Natural killer cell treated with Interleukin-12 subunit alpha and Interleukin-12 subunit beta and Interleukin-15 and Interleukin-18, amount 100 ng/mL, for 72 hours (primary cell): ENCODE measurements at places on chromosomes 7 and 10.

DNA sequence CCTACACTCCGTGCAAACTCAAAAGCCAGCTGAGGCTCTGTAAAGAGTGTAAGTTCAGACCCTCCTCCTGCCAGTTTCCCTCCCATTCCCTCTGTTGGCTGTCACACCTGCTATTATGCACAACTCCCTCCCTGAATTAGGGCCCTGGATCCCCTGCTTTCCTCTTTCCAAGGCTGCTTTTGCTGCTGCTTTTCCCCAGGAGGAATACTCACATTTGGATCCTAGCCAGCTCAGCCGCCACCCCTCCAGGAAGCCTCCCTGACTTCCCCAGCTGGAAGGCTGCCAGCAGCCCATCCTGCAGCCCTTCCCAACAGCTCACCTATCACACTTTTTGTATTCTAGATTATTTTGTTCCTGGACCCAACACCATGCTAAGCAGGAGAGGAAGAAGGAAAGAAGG lies 40.9 kb upstream of the WDR11 start:
- no peak for DNase-seq

- no peak for DNase-seq
These were observed 132.7 kb downstream of the GATA3 start for GRCh38 chr10:8187171-8187666.

DNA sequence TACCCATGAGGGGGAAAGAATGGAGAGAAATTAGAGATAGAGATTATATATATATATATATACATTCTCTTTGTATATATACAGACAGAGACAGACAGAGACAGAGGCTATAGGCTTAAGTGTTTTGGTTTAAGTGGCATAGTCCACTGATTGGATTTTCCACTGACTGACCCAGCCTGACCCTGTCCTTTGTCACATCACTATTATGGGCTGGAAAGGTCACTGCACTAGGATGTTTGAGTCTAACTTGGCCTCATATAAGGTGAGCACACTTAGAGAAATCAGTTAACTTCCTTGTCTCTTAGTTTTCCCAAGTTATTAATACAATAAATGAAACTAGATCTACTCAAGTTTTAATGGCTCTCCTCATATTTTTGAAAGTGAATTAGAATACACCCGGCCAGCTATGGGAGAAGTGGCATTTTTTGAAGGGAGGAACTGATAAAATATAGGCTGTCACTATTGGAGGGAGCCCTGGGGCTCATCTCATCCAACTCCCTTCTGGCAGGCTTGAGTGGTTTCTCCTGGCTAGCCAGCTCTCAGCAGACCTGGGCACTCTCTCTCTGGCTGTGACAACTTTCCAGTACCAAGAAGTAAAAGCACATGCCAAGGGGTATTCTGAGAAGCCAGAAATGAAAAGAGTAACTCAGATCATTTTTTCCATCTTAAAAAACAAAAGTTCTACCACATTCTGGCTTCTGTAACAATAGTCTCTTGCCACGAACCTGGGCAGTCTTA lies 455.6 kb upstream of the ANKRD30A start:
- DNase-seq, result no peak

GRCh38 chr7:28408960-28409715 lies 3.2 kb upstream of the CREB5 start:
- peak; percentile 79 for DNase-seq

DNA sequence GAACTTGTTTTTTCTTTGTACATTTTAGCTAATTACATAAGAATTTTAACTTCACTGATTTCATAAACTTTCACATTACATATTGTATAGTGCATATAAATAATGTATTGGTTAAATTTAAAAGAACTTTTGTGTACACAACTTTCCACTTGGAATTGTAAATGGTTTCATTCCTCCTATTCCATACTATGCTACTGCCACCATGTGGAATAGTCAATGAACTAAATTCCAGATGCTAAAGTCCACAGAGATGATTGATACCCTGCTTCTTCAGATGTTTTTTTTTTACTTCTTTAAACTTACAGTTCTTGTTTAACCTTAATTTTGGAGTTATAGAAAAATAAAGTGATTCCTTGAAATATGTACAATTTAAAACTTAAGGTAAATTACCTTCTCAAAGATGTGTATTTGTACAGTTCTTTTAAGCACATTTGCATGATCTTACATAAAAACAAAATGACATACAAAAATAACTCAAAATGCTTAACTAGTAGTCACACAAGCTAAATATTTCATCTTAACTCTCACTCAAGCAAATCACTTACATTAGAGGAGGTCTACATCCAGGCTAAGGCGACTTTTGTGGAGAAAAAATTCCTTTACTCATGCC lies 247.6 kb upstream of the HGF start:
- no peak for DNase-seq

GRCh38 chr10:57992321-57993077 lies 275.2 kb downstream of the IPMK start:
- no peak for DNase-seq

DNA sequence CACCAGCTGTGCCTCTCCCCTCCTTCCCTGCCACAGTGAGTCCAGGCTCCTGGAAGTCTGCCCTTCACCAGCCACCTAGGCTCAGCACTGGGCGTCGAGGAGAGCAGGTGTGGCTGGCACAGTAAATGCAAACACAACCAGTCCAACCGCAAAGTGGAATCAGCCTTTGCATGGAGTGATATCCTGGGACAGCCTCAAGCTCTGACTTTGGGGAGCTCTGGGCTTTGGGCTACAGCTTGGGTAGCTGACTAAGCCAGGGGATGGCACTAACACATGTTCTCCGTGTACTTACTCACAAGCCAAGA lies 312.4 kb downstream of the KCNMA1 start:
- no peak for DNase-seq

DNA sequence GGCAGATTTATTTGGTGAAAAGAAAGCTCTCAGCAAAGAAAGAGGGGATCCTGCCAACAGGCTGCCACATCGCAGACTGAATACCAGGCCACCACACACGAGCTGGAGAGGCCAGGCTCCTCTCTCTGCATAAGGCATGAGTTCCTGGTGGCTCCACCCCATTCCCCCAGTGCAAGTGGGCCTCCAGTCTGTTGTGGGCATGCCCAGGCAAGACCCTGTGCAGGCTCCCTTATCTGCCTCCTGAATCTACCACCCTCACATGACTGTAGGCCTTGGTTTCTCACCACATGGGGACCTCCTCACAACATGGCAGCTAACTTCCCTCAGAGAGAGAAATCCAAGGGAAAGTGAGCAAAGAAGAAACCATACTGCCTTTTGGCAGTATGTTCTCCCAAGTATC lies 26.7 kb upstream of the CUL1 start:
- DNase-seq, result no peak

GRCh38 chr7:142557971-142558582 lies 191.2 kb upstream of the PRSS1 start:
- DNase-seq, result peak; percentile 64

DNA sequence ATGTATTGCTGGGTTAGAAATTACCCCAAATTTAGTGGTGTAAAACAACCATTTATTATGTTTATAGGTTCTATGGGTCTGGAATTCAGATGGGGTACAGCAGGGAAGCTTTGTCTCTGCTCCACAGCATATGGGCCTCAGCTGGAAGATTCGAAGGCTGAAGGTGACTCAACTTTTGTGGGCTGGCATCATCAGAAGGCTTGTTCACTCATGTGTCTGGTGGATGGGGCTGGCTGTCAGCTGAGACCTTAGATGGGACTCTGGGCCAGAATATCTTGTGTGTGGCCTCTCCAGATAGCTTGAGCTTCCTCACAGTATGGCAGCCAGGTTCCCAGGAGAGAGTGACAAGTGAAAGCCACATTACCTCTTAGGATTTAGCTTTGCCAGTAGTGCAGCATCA lies 45.9 kb downstream of the ZNF503 start:
- DNase-seq, result no peak

GRCh38 chr10:22259280-22259679 lies 41.5 kb upstream of the EBLN1 start:
- DNase-seq, result no peak
